ENCODE measurements at places on chromosomes 13 and 19.
A peak's percentile ranks its signal among the peaks of the same experiment; 100 is the strongest.

DNA sequence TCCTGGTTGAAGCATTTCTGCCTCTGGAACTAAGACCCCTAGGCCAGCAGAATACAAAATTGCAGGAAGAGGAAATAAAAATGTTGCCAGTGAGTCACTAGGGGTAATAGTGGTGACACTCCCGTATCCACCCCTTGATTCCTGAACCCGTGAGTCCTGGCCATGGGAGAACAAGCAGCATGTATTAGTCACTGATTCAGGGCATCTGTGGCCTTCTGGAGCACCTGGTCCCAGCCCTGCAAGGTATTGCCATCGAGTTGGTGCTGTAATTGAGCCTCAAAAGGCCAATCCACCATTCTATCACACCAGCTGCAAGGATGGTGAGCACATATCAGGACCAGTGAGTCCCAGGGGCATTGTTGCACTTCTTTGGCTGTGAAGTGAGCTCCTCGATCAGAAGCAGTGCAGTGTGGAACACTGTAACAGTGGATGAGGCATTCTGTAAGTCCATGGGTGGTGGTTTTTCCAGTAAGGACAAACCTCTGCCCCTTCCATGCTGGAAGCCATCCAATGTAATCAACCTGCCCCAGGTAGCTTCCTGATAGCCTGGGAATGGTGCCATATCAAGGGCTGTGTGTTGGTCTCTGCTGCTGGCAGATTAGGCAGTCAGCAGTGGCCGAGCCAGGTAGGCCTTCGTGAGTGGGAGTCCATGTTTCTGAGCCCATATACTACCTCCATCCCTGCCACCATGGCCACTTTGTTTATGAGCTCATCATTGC lies 39.6 kb downstream of the C1QTNF9 start:
- DNase-seq = no peak

- no peak for DNase-seq
These were observed 28.1 kb downstream of the MPND start for GRCh38 chr19:4371247-4372164.

- no peak for DNase-seq
These were observed 7.4 kb upstream of the CERS1 start for GRCh38 chr19:18903156-18904037.

- peak; percentile 22 for DNase-seq
These were observed 1.2 kb downstream of the KL start for GRCh38 chr13:33017323-33017929.

DNA sequence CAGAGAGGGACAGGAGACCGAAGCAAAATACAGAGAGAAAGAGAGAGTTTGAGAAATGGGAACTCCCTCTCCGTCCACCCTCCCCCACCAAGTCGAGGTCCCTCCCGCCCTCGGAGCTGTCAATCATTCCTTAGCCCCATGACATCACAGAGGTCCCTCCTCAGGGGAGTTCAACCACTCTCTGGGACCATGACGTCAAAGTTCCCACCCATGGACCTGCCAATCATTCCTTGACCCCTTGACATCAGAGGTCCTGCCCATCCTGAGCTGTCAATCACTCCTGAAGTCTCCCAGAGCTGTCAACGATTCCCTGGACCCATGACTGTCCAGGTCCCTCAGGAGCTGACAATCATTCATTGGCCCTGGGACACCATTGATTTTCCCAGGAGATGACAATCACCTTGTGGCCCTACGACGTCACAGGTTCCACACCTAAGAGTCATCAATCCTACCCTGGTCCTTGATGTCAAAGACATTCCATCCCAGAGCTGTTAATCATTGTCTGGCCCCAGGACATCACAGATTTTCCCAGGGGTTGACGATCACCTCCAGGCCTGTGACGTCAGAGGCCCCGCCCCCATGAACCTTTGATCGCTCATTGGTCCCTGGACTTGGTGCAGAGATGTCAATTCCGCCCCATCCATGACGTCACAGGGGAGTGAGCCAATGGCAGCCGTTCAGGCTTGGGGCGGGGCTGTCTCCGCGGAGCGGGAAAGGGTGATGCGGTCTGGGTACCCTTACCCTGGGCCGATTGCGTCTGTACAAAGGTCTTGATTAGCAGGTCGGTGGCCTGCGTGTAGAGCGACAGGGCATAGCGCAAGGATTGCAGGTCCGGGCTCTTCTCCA lies 61.7 kb downstream of the COLGALT1 start:
- peak; percentile 25 for DNase-seq

- DNase-seq = peak; percentile 81
These were observed 10.3 kb downstream of the ACTN4 start for GRCh38 chr19:38657633-38658222.

DNA sequence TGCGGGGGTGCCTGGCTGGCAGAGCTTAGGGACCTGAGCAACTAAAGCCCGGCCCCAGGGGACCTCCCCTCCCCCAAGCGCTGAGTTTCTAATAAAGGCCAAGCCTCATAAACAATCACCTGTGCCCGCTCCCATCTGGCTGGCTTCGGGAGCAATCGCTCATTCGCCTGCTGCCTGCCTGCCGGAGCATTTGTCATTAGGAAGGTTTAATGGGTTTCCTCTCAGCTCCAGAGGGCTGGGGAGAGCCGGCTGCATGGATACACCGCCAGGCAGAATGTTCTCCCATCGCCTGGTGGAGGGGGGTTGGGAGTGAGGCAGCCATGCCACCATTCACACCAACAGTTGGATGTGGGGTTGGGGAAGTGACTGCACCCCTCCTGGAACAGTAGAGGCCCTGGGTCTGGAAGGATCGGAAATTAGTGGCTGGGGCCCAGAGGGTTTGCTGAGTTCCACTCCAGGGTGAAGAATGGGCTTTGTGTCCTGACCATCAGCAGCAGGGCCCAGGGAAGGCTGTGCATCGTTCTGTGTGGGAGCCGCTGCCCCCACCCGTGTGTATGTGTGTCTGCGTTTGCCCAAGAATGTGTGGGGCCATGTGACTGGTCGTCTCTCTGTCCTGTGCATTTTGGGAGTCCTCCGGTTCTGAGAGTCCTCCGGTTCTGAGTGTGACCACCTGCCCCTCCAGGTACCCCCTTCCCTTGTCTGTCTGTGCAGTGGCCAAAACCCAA lies 15.3 kb downstream of the PIN1 start:
- no peak for DNase-seq

DNA sequence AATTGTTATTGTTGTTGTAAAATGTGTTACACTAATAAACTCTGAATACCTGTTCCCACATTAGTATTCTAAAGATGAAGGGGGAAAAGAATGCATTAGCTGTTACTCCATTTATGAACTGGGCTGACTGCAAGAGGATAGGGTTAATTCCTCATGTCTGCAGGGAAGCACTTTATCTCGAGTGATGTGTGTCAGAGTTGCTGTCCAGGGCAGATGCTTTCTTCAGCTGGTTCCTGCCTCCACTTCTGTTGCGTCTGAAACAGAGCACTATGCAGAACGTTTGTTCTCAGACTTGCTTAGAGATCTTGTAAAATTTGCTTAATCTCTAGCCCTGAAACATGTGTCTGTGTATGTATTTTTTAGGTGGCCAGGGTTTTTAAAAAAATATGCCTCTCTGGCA lies 318.8 kb downstream of the SPRY2 start:
- DNase-seq = peak; percentile 21

DNA sequence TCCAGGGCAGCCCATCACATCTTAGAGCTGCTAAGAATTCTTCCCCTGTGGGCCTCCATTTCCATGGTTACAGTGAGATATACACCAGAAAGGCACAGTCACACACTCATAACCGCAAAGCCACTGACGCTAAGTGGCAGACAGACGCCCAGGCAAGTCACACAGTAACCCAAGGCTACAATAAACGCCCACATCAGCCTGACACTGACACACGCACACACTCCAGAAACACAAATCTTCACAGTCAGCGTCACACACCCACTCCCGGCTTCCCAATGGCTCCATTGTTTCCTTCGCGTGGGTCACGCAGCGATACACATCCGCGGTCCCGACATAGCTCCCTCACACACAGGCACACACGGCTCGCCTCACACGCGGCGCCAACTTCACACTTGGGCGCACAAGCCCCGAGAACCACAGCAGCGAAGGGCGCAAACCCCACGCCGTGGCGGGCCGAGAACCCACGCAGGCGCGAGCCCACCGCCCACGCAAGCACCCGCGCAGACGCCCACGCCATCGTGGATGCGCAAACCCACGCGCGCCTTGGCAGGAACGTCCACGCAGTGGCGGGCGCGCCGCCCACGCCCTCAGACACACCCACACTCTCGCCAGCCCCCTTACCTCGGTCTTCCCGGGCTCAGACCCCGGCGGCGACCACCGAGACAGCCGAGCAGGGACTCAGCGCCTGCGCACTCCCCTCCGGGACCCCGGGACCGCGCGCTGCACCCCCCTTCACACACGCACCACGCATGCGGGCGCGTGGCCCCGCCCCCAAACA lies at the start of gene ZNF667:
Gene ZNF667 (minus strand): TSS at position 695 of the 778 bp plus-strand sequence. CDS start 14,975 bp downstream, outside the sequence.
- DNase-seq = peak; percentile 42

GRCh38 chr19:48970923-48971395 lies 5.8 kb downstream of the FTL start:
- peak; percentile 72 for DNase-seq

DNA sequence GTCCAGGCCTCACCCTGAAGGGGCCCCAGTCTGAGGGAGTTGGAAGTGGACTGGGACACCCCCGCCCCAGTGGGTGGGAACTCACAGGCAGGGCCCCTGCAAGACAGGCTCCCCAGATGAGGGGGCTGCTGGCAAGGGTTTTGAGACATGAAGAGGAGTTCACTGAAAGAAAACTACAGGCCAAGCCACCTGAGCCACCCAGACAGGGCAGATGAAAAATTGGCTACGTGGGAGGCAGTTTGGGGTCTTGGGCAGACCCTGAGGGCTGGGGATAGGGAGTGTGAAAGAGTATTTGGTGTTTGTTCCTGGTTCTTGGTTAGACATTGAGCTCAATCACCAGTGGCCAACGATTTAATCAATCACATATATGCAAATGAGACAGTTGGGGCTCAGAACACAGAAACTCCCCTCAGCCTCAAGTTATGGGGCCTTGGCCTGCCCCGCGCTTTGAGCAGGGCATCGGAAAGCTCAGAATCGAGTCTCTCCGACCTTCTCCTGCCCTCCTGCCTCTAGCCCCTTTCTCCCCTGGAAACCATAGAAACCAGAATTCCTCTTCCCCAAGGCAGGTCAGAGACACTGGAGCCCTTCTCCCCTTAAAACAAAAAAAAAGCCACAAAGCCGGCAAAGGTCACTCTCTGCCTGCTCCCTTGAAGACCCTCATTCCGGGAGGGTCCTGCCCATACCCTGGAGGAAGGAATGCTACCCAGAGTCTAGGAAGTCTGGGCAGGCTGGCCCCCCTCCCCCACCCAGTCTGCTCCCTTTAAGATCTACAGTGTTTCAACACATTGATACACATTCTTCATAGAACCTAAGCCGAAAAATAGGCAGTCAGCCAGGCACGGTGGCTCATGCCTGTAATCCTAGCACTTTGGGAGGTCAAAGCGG lies 1.3 kb upstream of the ISYNA1 start:
- DNase-seq = peak; percentile 87

GRCh38 chr19:29040292-29040691 lies 172.7 kb downstream of the UQCRFS1 start:
- no peak for DNase-seq

DNA sequence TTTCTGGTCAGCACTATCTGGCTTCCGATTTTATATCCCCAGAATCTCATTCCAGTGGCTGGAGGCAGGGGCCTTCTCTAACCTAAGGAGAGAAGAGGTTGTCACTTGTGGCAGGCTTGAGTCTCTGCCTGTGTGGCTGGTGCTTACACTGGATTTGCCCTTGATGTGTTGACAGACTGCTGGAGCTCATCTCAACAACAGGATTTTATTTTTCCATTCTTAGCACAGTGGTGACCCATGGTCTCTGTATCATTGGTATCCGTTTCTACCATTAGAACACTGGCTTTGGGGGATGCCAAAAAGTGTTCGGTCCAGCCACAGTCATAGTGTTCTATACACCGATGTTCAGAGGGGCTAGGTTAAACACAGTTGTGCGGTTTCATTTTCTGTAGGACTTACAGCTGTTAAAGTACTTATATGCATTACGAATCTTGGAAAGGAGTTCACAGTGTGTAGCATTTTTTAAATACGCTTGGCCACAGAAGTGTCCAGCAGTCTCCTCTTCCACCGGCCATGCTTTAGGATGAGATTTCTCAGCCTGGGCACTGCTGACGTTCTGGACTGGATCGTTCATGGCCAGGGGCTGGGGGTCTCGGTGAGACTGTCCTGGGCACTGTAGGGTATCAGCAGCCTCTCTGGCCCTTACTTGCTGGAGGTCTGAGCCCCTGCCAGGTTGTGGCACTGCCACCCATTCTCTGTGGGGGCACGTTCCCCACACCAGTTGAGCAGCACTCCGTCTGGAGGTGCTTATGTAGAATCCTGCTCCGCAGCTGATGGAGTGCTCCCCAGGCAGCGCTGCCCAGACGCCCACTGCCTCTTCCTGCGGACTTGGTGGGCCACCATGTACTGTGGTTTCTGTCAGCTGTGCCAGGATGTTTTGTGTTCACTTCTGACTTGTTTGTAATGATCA lies 41.4 kb upstream of the TEX29 start:
- no peak for DNase-seq

DNA sequence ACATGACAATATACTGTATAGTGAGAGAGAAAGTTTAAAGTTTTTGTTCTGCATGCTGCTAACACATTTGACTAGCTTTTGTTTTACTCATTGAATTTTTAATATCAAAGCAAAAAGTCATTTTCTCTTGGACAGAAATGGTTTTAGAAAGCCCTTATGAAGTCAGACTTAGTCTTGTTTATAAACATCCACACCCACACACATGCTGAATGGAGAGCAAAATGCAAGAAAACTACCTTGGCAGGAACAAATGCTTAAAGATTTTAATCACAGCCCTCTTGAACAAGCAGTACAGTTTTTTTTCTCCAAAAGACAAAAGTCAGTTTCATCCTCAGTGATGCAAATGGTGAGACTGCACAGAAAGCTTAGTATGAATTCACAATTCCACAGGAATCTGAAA lies 25.0 kb downstream of the HSPH1 start:
- DNase-seq = peak; percentile 23

DNA sequence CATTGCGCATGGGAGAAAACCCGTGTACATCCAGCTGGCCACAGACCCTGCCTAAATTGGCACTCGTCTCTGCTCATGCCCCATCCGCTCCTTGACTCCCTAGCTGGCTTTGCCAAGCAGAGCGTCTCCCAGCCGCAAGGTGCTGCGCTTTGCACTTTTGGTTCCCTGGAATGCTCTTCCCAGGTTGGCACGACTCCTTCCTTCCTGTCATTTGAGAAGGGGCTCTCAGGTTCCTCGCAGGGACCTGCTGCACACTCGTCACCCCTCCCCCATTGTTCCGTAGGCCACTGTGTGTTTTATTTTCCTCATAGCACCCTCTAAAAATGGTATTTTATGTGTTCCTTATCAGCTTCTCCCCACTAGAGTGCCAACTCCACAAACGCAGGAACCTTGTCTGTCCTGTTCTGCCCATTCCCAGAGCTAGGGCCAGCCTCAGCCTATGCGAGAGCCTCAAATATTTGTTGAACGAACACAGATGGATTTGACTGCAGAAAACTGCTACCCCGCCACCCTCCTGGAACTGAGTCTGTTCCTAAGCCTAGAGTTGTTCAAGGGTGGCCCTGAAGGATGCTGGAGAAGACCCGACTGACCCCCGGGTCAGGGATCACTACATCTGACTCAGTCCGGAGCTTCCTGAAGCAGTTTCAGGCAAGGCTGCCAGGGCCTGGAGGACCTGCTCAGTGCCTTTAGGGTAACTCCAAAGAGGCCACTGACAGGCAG lies 8.4 kb upstream of the CEBPA start:
- no peak for DNase-seq

Measured in iris pigment epithelial cell (primary cell).